ENCODE measurements at places on chromosomes 11 and 22.

DNA sequence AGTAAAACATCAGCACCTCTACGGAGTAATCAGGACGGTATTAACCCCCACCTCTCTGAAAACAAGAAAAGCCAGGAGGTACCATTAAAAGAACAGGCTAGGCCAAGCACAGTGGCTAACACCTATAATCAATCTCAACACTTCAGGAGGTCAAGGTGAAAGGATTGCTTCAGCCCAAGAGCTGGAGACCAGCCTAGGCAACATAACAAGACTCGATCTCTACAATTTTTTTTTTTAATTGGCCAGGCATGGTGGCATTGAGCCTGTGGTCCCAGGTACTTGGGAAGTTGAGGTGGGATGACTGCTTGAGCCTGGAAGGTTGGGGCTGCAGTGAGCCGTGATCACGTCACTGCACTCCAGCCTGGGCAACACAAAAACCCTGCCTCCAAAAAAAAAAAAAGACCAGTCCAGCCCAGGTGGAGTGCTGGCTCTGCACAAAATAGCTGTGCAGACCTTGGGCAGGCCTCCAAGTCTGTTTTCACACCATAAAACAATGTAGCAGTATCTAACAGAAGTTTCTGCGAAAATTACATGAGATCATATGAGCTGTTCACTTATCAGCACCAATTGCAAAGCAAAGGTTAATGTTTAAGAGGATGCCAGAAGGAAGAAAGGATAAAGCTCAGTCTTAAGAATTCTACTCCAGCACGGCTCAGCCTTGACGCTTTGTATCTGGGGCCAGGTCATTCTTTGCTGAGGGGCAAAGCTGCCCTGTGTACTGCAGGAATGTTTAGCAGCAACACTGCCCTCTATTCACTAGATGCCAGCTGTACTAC, 14.8 kb downstream of the CHKA start:
- DNase-seq: no peak

GRCh38 chr11:35214792-35215193, 75.8 kb downstream of the CD44 start:
- no peak for DNase-seq

- DNase-seq: no peak
Observed at GRCh38 chr11:34707462-34707840, 86.6 kb downstream of the EHF start.

DNA sequence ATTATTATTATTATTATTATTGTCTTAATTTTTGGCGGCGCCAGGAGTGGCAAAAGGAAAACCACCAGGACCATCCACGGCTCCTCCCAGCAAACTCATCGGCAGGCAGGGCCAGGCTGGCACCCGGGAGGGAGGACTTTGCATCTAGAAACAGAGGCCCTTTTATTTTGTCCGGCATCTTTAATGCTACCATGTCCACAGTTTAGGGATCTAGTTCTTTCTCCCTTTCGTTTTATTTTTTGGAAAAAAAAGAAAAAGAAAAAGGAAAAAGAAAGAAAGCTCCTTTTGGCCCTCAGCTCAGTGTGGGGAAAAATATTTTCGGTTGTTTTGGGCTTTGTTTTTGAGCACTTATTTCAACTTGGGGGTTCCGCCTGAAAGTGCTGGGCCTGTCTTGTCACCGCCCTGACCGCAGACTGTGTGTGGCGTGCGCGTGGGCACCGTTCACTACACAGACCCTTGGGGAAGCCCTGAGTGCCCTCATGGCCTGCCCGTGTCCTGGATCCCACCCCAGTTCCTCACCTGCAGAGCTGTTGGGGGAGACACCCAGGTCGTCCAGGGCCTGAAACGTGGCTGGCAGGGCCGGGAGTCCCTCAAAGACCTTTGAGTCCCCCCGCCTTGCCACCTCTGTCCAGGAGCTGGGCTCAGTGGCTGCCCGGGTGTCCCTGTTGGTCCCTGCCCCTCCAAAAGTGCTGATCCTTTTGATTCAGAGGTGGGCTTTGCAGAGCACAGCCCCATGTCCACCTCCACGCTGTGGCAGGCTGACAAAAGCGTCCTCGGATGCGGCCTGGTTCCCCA, 69.1 kb upstream of the PPARA start:
- DNase-seq: no peak
